ENCODE measurements at places on chromosomes 11 and 22.

- no peak for DNase-seq
Measured at GRCh38 chr11:44878711-44879110, 72.0 kb downstream of the TP53I11 start.

DNA sequence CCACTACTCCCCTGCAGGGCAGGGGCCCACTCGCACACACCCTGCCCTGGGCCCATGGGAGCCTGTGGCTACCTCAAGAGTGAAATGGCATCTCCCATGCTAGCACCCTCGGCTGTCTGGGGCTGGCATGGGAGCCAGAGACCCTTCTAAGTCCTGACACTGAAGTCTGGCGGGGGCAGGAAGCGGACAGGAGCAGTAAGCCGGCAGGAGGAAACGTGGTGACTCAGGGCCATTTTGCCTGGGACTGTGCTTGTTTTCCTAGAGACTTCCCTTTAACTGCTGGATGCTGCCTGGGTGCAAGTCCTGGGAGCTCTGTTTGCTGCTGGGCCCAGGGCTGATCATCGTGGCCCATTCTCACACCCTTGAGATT, 16.8 kb downstream of the RELT start:
- no peak for DNase-seq

- no peak for DNase-seq
Measured at GRCh38 chr11:78791254-78791653, 216.6 kb upstream of the NARS2 start.

DNA sequence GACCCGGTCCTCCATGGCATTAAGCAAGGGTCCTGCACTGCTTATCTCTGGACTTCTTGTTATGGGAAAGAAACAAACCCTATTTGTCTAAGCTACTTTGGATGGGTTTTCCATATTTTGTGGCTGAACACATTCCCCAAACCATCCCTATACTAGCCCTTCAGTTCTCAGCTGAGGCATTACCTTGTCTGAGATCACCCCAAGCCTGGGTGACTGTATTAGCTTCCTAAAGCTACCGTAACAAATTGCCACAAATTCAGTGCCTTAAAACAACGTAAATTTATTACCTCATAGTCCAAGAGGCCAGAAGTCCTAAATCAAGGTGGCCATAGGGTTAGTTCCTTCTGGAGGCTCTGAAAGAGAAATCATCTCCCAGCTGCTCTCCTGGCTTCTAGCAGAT, 43.1 kb upstream of the CEP295 start:
- DNase-seq: no peak

GRCh38 chr22:49983148-49984042, 22.8 kb downstream of the PIM3 start:
- DNase-seq: no peak

DNA sequence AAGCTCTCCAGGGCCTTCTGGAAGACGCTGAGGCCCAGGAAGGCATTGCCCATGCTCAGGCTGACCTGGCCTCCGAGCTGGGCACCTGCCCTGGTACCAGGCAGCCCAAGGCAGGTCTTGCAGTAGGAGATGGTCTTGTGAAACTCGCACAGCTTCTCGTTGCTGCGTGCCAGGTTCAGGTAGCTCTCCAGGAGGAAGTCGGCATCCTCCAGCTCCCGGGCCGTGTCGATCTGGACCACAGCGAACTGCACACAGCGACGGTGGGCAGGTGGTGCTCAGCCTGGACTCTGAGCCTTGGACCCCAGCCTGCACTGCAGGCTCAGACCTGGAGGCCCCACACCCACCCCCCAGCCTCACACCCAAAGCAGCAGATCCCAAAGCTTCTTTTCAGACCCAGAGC, 1.0 kb downstream of the RAPSN start:
- no peak for DNase-seq

- DNase-seq: no peak
Measured at GRCh38 chr11:116906479-116906878, 69.1 kb upstream of the APOA1 start.

- DNase-seq: no peak
Measured at GRCh38 chr11:64533501-64533900, 57.5 kb upstream of the SLC22A12 start.

Measured in stimulated activated CD4-positive, alpha-beta T cell treated with anti-CD3 and anti-CD28 coated beads, TNF-alpha, amount 100 ng/mL, for 24 hours (primary cell).